ENCODE measurements at places on chromosomes 2 and 18. TPM values are rescaled to one million over a fixed set of nuclear protein-coding genes. Genes with fewer than 3 reads are reported as not detected.

DNA sequence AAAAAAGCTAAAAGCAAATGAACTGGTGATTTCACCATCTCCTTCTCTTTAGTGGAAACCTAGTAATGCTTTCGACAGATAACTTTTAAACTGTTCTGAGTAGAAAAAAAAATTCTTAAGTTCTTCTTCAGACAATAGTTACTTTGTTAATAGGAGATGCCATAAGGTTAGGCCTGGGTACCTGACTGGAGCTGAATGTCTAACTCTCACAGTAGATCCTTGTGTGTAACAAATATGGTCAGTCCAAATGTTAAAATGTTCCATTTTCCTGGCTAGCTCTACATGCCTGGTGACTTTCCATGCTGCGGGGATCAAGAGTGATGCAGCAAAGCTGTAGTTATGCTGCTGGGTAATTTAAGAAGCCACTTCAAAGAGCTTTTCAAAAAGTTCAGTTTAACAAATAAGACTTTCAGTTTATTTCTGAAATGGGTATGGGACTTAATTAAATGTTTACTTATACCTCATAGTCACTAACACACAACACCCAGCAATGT is 264.0 kb upstream of the SESTD1 start:
- no peak overlapping the region for H3K4me3 ChIP-seq
- no peak for DNase-seq
- H3K27ac ChIP-seq = no peak overlapping the region
- no peaks in the 10 kb centered on the region for H3K27me3 ChIP-seq
- H3K36me3 ChIP-seq = no peaks in the 10 kb centered on the region
- peaks cover 23% of the 10 kb centered on the region for H3K4me1 ChIP-seq

GRCh38 chr2:236547725-236548124 is 21.9 kb upstream of the ACKR3 start:
- DNase-seq = no peak
- H3K4me1 ChIP-seq = peaks cover 19% of the 10 kb centered on the region
- H3K36me3 ChIP-seq = no peaks in the 10 kb centered on the region

- H3K27me3 ChIP-seq = peaks cover 7% of the 10 kb centered on the region
- DNase-seq = no peak
- no peaks in the 10 kb centered on the region for H3K36me3 ChIP-seq
- no peak overlapping the region for H3K27ac ChIP-seq
These were observed 6.1 kb upstream of the OTOF start for GRCh38 chr2:26483957-26484565.

The KIF1A gene
- 112 TPM for total RNA-seq

- H3K27ac ChIP-seq = peak overlapping the region; percentile 50
- peak overlapping the region; percentile 32 for H3K4me3 ChIP-seq
- H3K27me3 ChIP-seq = no peaks in the 10 kb centered on the region
- H3K36me3 ChIP-seq = peaks cover 27% of the 10 kb centered on the region
- DNase-seq = no peak
These were observed 84.4 kb downstream of the SESTD1 start for GRCh38 chr2:179180242-179180641.

The UGT1A5 gene
- total RNA-seq = not detected

The PLCD4 gene
- 1.4 TPM for total RNA-seq

All from type B pancreatic cell (in vitro differentiated cells).